ENCODE measurements at places on chromosomes 5 and 9.

DNA sequence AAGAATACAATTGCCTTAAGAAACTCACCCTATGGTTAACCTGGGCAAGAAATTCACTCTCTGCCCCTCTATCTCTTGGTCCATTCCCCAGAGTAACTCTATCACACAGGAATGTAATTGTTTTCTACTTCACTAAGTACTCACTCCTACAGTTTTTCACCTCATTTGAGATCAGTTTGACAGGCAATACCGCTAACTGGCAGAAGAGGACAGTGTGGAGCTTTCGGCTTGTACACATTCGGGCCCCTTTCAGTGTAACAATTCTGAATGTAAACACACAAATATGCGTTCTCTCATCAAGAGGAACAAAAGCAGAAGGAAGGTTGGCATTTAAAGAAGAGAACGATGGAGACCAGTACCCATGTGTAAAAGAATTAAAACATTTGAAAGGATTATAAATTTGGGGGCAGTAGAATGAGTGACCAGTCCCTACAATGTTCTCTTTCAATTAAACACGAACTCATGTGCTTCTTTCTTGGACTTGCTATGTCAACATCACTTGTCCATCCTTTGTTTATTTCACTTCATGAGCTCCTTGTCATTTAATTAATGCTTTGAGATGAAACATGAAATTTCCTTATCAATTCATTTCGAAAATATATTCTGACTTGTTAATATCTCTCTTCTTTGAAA is 188.5 kb upstream of the GRAMD2B start:
- DNase-seq: peak; percentile 26

DNA sequence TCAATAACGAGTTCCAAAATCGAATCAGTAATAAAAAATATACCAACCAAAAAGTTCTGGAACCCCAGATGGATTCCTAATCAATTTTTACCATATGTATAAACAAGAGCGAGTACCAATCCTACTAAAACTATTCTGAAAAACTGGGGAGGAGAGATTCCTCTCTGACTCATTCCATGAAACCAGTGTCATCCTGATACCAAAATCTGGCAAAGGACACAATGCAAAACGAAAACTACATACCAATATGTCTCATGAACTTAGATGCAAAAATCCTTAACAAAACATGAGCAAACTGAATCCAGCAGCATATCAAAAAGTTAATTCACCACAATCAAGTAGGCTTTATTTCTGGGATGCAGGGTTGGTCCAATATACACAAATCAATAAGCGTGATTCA is 30.5 kb upstream of the MACIR start:
- no peak for DNase-seq

DNA sequence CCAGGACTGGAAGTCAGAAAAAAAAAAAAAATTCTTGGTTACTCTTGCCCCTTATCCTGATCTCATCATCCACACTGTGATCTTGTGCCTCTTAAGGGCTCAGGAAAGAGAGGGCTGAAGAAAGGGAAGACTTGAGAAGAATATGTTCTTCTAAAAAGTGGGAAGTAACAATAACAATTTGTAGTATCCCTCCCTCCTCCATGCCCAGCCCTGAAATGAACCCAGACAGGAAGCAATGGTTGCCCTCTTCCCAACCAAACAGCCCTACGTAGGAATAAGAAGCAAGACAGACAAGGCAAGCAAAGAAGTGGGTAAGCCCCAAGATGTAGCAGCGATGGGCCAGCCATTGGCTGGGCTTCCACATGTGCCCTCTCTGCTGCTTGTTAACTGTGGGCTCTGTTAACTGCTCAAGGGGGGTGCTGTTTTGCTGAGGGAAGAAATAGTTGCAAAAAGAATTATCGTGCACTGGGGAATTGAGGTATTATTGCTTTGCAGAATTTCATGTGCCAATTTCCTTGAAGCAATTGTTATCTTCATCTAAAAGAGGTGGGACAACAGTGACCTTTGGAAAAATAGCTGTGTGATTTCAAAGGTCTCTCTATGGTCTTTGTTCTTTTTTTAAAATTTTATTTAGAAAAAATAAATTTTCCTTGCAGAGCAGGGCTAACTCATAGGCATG is 146.6 kb upstream of the PCA3 start:
- DNase-seq: no peak

- no peak for DNase-seq
These were observed 2.2 kb upstream of the CANX start for GRCh38 chr5:179696603-179697002.

DNA sequence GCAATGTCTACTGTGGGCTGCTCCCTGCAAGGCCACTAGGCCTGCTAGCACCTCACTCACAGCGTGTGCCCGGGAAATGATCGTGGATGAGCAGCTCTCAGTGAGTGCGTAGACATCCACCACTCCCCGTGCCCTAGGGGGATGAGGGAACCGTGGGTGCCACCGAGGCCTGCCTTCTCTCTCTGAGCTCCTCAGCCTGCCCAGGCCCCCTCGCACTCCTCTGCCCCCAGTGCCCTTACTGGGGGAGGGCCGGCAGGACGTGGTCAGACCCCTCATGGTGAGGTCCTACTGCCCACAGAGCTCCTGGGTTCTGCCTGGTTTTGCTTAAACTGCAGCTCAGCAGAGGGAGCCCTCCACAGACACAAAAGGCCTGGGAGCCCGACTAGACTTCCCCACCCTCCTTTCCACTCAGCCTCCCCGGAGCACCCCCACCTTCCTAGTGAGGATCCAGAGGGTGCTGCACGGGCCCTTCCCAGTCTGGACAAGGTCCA is 220.0 kb downstream of the CACNA1B start:
- no peak for DNase-seq

DNA sequence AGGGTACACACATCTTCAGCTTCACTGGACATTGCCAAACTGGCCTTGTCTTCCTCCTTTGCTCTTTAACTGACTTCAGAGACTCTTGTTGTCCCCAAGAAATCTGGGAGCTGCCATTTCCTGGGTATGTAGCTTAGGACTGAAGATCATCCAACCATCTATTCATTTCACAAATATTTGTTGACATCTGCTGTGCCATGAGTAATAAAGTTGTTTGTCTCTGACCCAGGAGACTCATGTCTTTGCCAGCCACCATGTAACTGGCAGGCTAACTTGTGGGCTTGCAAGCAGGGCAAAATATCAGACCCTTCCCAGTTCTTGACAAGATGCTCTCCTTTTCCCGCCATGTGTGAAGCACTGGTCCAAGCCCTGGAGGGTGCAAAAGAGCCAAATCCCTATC is 17.1 kb upstream of the TOR1B start:
- DNase-seq: no peak
